ENCODE measurements at places on chromosomes 3 and 15. TPM values are rescaled to one million over a fixed set of nuclear protein-coding genes. Genes with fewer than 3 reads are reported as not detected.

The ZKSCAN7 gene
- not detected for total RNA-seq

The FANCD2OS gene
- not detected for total RNA-seq

The TSPAN3 gene
- total RNA-seq = 450 TPM

The GASK1A gene
- not detected for total RNA-seq

The PLCH1 gene
- total RNA-seq = 1.1 TPM

The CSTA gene
- total RNA-seq = 0.75 TPM

The SERPINI2 gene
- total RNA-seq = not detected

The SCAANT1 gene
- total RNA-seq = not detected

The GABRR3 gene
- not detected for total RNA-seq

The ITIH1 gene
- total RNA-seq = not detected

The PPP1R14D gene
- not detected for total RNA-seq

The C3orf22 gene
- not detected for total RNA-seq

The ASB14 gene
- total RNA-seq = not detected

The MAP1A gene
- total RNA-seq = 0.76 TPM

The CLCN2 gene
- 5.7 TPM for total RNA-seq

The MCTP2 gene
- not detected for total RNA-seq

The AEN gene
- 80.8 TPM for total RNA-seq

The CAPN3 gene
- total RNA-seq = 0.80 TPM

The EAF2 gene
- 1.6 TPM for total RNA-seq

The NOX5 gene
- total RNA-seq = 0.13 TPM

The PAQR9 gene
- total RNA-seq = 2.2 TPM

The LTK gene
- total RNA-seq = 0.09 TPM

The GNAT1 gene
- not detected for total RNA-seq

The PRKCI gene
- 12.1 TPM for total RNA-seq

The ANKRD63 gene
- total RNA-seq = 0.46 TPM

The SLC15A2 gene
- total RNA-seq = 0.33 TPM

The KNL1 gene
- 9.8 TPM for total RNA-seq

The GREM1 gene
- 4.9 TPM for total RNA-seq

The XCR1 gene
- not detected for total RNA-seq

The MIX23 gene
- total RNA-seq = 47.6 TPM

The ADIPOQ gene
- total RNA-seq = not detected

The GOLGA8G gene
- total RNA-seq = not detected

Data from A549 treated with Hydrocortisone at 1 μM for 4 hours (cell line).